ENCODE measurements at places on chromosomes 2 and 18.
A peak's percentile ranks its signal among the peaks of the same experiment; 100 is the strongest.

DNA sequence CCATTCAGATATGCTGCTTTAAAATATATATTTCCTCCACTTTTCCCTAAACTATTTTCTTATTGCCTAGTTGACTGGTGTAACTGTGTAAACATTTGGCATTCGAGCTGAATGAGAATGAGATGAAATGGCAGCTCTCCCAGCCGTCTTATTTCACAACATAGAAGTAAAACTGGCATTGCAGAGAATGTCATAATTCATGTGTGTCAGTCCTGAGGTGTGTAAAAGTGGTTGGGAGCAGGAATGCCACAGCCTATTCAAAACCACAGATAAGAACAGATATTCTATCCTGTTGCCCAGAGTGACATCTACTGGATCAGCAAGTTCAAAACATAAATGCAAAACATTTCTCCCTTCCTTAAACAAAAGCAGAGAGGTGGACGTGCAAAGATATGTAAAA lies 565.5 kb upstream of the CHAC2 start:
- DNase-seq: peak; percentile 5

GRCh38 chr2:103159018-103159417 lies 397.2 kb downstream of the TMEM182 start:
- no peak for DNase-seq

GRCh38 chr2:10064932-10065772 lies 15.1 kb downstream of the CYS1 start:
- no peak for DNase-seq

- DNase-seq: no peak
These were observed 2.3 kb upstream of the MAL start for GRCh38 chr2:95023222-95023597.

DNA sequence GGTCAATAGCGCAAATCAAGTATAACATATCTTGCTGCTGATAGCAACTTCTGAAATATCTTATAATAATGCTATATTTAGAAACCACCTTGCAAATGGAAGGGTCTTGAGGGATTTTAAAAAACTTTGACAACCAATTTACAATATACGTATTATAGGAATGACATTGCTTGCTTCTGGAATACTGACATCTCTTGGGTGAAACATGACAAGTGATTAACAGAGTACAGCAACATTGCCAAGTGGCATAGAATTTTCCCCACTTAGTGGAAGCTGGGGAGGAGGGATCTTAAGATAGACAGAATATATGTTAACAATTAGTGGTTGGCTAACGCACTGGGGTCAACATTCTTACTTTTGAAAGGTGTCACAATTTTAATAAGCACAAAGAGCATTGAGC lies 133.6 kb upstream of the TMEFF2 start:
- no peak for DNase-seq

DNA sequence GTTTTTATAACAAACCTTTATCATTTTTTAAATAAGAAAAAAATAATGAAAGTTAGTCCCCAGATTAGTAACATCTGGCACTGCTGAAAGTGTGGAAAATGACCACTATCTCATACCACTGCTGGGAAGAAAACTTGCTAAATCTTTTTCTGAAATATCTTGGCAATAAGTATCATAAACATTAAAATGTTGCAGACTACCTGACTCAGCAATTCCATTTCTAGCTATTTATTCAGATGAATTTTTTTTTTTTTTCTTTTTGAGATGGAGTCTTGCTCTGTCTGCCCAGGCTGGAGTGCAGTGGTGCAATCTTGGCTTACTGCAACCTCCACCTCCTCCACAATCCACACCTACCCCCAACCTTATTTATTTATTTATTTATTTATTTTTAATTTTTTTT lies 35.3 kb upstream of the SOS1 start:
- no peak for DNase-seq

GRCh38 chr2:128448331-128449225 lies 129.9 kb upstream of the HS6ST1 start:
- no peak for DNase-seq

DNA sequence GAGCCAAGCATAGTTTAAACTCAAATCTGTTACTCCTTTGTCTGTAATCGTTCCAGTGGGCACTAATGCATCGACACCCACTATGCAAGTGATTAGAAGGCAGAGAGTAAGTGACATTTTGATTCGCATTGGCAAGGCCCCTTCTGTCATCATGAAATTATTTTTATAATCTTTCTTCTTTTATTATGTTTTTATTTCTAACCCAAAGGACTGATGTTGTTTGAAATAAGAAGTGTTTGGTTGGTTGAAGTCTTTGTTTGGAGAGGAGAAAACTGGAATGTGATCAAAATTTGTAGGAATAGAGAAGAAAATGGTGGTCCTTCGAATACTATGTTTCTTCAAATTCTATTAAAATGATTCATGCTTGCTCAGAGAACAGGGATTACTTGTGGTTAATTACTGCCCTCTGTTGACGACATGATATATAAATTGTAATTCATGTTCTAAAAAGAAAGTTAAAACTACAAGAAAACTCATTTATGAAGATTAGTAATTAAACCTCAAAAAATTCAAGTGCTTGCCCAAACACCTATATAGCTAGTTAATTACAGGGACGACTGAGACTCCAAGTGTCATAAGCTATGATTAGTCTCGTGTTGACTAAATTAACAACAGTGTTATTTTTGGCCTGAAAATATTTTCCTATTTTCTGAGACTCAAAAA lies 26.4 kb upstream of the TFPI start:
- peak; percentile 70 for DNase-seq

DNA sequence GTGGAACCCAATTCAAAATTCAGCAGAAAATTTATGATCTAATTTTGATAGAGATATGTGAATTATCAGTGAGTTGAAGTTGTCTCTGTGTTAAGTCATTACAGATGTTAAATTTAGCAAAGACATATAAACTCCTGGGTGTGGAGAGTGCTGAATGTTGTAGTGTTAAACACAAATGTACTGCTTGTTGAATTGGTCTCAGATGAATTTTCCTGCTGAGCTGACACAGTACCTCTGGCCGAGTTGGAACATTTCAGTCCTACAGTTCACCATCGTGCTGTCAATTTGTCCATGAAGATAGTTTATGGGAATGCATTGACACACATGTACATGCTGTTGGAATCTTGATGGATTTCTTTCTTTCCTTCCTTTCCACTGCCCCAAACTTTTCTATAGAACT lies 255.9 kb downstream of the PLCL1 start:
- no peak for DNase-seq

DNA sequence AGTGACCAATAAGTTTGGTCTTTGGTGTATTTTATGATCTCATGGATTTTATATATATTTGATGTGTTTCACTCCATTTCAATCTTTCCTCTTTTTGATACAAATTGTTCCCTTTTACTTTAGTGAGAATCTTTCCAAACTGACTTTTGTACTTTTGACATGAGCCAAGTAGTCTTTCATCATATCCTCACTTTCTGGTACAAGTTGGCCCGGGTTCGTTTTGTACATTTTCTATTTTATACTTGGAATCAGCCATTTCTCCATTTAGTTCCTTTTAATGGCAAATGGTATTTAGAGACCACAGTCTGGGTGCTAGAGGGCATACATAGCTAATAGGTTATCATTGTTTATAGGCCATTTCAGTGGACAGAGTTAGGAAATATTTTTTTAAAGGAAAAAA lies 147.9 kb upstream of the MYO3B start:
- no peak for DNase-seq

DNA sequence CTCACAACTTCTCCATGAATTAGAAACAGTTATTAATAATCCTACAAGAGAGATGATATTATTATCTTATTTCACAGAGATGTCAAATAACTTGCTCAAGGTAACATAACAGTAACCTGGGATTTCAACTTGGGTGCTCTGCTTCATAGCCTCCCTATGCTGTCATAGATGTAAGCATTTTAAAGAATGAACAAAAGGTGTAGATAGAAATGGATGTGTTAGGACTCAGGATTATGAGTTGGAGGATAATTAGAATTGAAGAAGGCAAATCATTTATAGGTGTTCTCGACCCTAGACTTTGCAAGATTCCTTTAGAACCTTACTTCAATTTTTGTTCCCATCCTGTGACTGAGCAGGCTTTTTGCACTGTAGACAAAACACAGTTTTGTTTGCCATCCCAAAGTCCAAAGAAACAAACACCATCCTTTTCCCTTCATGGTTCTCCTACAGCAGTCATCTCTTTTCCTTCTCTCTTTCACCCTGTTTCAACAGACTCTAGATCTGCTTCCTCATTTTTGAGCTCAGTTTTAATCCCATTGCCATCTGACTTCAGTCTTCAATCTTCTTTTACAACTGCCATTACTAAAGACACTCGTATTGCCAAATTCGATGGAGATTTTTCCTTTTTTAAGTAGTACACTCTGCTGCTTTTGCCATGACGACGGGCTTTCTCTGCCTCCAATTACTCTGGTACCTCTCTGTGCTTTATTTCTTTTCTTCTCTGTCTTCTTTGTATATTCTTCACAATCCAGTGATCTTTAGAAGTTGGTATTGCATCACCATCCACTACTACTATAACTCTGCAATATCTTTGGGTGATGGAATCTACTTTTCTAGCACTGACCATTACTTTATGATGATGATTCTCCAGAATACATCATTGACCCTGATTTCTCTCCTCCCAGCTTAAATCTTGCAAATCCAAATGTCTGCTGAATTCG lies 4.5 kb downstream of the HNMT start:
- peak; percentile 55 for DNase-seq

DNA sequence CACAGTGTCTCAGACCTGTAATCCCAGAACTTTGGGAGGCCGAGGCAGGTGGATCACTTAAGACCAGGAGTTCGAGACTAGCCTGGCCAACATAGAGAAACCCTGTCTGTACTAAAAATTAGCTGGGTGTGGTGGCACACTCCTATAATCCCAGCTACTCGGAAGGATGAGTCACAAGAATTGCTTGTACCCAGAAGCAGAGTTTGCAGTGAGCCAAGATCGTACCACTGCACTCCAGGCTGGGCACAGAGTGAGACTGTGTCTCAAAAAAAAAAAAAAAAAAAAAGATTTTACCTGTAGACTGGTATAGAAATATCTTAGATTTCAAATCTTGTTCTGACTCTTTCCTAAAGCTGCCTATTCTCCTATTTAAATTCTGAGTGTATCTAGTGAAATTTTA lies 7.2 kb upstream of the KLHL29 start:
- DNase-seq: no peak

DNA sequence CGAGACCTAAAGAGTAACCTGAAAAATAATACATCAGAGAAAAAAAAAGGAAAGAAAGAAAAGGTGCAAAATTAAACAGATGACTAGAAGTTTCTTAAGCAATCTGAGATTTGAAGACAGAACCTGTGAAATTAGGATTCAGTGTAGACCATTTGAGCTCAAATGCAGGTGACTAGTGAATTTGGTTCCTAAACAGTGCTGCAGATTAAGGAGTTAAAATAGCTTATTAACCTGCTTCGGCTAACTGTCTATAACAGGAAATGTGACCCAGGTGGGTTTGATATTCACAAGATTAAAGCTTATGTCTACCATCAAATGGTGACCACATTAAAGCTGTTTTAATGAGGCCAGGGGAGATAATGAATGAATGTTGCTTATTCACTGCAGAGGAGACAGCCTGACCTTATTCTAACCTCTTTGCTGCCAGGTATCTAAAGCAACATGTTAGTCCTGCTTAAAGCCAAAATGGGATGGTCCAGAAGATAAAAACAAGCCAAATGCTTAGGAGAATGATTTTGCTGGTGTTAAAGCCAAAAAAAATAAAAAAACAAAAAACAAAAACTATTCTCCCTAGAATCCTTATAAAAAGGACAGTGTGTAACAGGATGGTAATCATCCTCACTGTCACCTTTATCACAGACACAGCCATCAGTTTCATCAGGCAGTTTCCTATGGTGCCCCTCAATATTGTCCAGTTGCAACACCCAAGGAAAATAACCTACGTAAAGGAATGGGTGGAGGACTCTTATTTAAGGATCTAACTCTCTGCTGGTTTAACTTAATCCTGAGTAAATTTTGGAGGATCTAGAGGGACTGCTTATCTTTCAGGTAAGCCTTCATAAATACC lies 769.0 kb upstream of the ZEB2 start:
- no peak for DNase-seq

GRCh38 chr18:49784427-49785185 lies 28.7 kb downstream of the ACAA2 start:
- no peak for DNase-seq

DNA sequence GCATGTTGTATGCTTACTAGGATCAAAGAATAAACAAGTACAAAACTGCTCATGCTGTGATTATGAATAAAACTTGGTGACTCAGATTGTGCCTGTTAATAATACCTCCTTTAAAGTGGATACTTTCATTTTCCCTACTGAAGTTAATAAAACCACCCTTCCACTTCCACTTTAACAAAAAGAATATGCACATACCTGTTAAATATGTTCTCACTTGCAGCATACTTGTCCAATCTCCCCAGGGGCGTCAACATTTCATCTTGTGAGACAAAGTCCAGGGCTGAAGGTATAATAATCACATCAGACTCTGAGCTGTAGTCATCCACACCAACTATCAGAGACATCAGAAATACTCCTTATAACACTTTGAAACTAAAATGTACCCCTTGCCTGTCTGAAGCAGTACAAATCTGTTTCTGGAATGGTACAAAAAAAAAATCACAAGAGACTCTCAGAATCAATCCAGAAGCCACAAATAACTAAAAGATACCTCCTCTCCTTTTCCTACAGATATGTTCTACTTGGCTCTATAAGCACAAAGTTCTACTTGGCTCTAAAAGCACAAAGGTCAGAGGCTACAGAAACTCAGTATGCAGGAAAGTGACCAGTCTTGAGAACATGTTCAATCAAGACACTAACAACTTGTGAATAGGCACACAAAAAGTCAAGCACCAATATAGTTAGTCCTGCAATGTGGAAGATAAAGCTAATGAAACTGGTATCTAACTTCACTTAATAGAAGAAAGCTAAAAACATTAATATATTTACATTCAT lies 19.3 kb downstream of the PPP4R1 start:
- DNase-seq: no peak

GRCh38 chr2:183383854-183384253 lies 259.6 kb downstream of the NUP35 start:
- DNase-seq: no peak

- no peak for DNase-seq
These were observed 106.5 kb upstream of the COL5A2 start for GRCh38 chr2:189285962-189286645.

DNA sequence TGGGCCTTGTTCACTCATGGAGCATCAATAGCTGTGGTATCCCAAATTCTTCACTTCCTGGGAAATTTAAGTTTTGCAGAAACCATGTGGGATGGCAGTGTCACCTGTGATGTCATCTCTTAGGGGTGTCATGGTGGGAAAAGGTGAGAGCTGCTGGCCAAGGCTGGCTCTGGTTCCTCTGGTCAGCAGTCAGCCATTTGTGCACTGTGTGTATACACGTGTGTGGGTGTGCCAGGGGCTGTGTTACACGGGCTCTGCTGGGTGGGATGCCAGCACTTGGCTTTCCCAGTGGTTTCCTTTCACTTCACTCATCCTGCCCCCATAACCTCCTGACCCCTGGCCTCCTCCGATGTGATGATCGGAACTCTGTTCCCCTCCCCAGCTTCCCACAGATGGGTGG lies 21.3 kb downstream of the SAG start:
- no peak for DNase-seq

Data from KBM-7 (cell line).